ENCODE measurements at places on chromosomes 13 and 19. TPM values are rescaled to one million over a fixed set of nuclear protein-coding genes. Genes with fewer than 3 reads are reported as not detected.

GRCh38 chr13:74280795-74281490 is 146.7 kb upstream of the KLF12 start:
- ATAC-seq: no peak

- ATAC-seq: no peak
These were observed 4.7 kb downstream of the TEX30 start for GRCh38 chr13:102768909-102769308.

DNA sequence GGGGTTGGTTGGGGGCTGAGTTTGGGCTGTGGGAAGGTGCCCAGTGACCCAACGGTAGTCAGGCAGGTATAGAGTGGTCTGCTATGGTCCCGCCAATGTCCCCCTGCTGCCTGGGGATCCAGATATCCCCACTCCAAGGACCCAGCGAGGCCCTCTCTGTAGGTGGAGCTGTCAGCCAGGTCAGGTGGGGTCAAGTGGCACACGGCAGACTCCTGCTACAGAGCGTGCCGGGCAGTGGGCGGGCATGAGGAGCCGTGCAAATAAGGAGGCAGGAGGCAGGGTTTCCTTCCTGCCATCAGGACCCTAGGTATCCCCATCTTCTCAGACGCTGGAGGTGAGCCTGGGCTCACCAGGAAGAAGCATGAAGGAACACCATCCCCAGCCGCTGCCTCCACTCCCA is 14.9 kb downstream of the EVI5L start:
- ATAC-seq: no peak

GRCh38 chr19:11710313-11710712 is 28.4 kb downstream of the ZNF823 start:
- ATAC-seq: no peak

- ATAC-seq: no peak
These were observed 14.8 kb upstream of the ZNF492 start for GRCh38 chr19:22619371-22619770.

Gene ZNF681
- 4.6 TPM for total RNA-seq

Gene PSG2
- total RNA-seq: not detected

GRCh38 chr19:12647490-12648071 is 19.0 kb downstream of the MAN2B1 start:
- peak; percentile 13 for ATAC-seq

DNA sequence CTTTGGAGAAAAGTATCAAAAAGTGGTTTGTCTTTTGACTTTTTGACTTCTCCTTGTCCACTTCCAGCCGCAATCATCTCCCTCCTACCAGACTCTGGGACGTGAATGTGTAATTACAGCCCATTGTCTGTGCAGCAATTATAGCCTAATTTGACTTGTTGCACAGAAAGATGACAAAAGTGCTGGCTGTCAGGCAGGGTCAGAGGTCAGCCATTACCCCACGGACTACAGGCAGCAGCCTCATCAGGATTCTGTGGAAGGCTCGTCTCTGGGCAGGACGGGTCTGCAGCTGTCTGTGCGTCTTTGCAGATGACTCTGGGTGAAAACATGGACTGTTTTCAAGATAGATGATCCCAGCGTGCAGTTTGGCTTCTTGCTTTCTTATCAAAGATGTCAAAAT is 102.2 kb upstream of the EDNRB start:
- ATAC-seq: peak; percentile 98

DNA sequence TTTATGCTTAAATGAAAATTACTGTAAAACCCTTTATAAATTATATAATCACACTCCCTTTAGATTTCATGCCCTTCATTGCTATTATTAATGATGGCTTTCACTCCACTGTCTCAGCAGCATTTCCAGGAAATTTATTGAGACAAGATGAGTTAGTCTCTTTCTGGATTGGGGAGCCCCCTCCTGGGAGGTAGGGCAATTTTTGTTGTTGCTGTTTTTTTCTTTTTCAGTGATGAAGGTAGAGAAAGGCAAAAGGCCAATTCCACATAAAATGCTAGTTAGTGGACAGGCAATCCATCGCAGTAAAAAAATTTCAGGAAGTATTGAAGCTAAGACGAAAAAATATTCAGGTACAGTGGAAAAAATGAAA is 80.2 kb downstream of the TEX26 start:
- peak; percentile 43 for ATAC-seq

- ATAC-seq: peak; percentile 64
These were observed 1.7 kb upstream of the SLC10A2 start for GRCh38 chr13:103067751-103068555.

DNA sequence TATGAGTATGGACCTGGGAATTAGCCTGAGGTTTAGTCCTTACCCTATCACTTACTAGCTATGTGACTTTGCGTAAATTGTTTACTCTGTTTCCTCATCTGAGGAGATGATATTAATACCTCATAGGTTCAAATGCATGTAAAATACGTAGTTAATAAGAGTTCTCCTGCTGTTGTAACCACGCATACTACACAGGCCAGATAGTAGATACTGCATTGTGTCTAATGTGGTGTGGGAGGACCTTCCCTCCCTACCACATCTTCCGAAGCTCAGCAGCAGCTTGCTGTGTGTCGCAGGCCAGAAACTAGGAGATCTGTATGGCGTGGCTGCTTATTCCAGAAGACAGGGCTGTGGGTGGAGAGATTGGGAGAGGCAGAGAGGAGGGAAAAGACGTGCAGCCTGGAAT is 23.0 kb downstream of the GTF2F2 start:
- ATAC-seq: no peak

DNA sequence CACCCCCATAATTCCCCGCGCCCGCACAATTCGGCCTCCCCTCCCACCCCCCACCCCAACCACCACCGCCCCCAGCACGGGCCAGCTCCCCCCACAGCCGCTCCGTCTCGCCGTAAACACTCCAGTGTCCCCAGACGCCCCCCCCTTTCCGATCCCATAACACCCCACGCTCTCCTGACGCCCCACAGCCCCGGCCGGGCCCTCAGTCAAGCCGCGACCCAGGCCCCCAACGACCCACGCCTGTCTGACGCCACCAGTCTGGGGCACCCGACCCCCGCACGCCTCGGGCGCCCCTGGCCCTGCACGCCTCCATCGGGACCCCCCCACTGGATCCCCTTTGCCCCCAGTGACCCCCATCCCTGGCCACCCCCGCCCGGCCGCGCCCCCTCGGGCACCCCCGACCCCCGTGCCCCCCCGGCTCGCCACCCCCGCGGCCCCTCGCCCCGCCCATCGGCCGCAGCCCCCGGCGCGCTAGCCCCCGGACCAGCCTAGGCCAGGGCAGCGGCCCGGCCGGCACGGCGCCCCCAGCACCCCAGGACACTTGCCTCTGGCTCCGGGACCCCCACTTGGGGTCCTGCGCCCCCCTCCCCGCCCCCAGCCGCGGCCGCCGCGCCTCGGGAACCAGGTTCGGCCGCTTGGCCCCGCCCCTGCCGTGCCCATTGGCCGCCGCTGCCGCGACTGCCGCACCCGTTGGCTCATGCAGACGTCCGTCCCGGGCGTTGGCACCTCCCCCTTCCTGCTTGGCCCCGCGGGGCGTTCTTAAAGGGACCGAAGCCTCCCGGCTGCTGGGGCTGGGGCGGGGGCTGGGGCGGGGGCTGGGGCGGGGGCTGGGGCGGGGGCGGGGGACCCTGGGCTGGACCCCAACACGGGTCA is at the start of gene FKBP8:
TSS of gene FKBP8 (minus strand) at position 633 of the 873 bp plus-strand sequence. CDS start 1,603 bp downstream, outside the sequence.
- peak; percentile 95 for ATAC-seq

DNA sequence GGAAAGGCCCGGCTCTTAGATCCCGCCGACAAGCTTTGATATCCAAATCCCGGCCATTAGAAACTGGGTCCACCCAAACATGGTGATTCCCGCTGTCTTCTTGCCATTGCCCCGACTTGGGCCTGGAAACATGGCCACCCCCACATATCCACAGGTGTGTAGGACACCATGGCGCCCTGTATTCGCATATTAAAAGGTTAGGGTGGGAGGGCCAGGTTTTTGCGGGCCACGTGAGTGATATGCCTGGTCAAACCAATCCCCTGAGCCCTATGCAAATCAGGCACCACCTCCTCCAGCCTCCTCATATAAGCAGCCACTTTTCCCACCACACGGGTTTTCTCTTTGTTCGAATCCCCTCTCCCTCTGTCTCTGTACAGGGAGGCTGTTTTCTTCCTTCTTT is 766.4 kb downstream of the UQCRFS1 start:
- ATAC-seq: no peak

DNA sequence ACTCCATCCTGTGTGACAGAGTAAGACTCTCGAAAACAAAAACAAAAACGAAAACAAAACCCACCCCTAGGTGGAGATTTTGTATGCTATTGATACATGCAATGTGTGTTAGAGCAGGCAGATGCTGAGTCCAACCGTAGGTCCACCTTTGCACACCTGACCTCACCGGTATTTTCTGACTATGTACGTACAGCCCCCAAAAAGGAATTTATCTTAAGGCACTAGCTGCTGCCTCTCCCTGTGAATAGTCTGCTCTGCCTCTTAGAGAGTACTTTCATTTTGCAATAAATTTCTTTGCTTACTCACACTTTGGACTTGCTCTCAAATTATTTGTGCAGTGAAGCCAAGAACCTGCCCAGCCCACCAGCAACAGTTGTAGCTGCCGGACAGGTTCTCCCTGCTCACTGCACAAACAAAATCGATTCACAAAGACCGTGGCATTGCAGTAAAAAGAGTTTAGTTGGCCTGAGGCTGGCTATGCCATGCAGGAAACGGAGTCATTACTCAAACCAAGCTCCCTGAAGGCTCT is 8.2 kb upstream of the ZNF77 start:
- ATAC-seq: no peak

DNA sequence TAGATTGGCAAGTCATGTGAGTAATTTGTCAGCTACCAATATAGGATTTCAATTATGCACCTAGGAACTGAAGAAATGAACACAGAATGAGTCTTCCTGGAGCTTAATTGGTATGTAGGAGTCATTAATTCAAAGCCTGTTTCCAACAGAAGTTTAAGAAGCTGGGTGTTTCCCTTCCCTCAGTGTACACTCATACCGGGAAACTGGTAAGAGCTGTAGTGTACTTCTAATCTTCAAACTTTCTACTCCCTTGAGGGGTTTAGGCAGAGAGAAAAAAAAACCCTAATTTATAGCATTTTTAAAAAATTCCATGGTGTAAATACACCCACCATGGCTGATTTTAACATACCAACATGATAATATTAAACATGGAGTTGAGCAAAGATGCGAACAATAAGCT is 665.7 kb upstream of the SLITRK5 start:
- ATAC-seq: no peak

- ATAC-seq: no peak
These were observed 1216.0 kb upstream of the PCDH20 start for GRCh38 chr13:62631619-62632018.

- peak; percentile 19 for ATAC-seq
These were observed 16.0 kb downstream of the PIP5K1C start for GRCh38 chr19:3684054-3684816.

DNA sequence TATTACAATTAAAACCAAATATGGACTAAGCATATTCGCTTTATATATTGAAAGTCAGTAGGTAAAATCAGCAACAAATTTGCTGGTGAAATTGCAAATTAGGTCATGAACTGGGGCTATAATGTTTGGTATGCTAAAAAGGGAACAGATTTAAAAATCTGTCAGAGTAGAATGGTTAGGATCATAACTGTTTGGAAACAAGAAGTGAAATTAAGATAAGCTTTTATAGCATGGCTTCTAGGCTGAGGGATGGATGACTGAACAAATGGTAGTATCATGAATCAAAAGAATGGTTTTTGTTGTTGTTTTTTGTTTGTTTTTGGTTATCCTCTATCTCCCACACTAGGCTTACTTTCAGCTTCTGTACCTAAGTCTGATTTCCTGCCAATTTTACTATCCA is 1090.4 kb downstream of the PCDH9 start:
- no peak for ATAC-seq

Gene PRX
- total RNA-seq: 4.1 TPM

Gene PDX1
- total RNA-seq: not detected

Data from motor neuron (in vitro differentiated cells).